ENCODE measurements at places on chromosomes 3 and 15.

- DNase-seq = no peak
These were observed 124.1 kb downstream of the NR2E3 start for GRCh38 chr15:71934446-71934845.

- DNase-seq = no peak
These were observed 27.6 kb downstream of the CMC1 start for GRCh38 chr3:28268989-28269388.

GRCh38 chr15:43106486-43106829, 620 bp upstream of the UBR1 start:
- DNase-seq = no peak

GRCh38 chr15:22226034-22226790, 145.9 kb downstream of the OR4M2 start:
- DNase-seq = no peak

DNA sequence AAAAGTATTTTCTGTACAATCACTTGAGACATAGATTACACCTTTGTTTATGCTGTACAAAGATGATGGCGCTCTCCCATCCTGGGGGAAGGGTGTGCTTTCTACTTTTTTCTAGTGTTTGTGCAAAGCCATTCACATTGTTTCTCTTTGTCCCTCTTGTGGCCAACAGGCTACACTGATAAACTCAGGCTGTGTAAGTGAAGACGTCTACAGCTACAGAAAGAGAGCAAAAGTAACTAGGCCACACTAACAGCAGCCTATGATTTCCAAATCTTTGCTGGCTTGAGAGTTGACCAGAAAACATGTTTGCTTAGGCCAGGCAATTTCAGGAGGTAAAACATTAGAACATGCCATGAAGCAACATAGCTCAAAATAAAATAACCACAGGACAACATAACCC, 75.1 kb downstream of the FOXB1 start:
- no peak for DNase-seq

GRCh38 chr3:190279690-190280089, 42.6 kb downstream of the CLDN1 start:
- DNase-seq = no peak

- no peak for DNase-seq
These were observed 249.9 kb downstream of the ROBO1 start for GRCh38 chr3:79517766-79518413.

DNA sequence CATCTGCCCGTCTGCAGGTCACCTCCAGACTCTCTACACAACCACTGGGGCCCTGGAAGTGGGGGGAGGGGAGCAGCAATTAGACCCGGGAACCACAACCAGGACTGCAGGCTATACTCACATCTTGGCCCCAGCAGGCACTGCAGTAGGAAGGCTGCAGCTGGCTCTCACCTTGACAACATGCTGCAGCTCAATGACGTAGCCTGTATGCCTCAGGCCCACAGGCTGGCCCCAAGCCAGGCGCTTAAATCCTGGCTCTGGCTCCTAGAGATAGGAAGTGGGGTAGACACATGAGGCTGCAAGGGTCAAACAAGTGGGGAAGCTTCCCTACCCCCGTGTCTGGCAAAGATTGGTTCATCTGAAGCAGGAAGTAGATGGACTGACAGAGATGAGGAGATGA, 4.6 kb upstream of the QRICH1 start:
- DNase-seq = no peak

DNA sequence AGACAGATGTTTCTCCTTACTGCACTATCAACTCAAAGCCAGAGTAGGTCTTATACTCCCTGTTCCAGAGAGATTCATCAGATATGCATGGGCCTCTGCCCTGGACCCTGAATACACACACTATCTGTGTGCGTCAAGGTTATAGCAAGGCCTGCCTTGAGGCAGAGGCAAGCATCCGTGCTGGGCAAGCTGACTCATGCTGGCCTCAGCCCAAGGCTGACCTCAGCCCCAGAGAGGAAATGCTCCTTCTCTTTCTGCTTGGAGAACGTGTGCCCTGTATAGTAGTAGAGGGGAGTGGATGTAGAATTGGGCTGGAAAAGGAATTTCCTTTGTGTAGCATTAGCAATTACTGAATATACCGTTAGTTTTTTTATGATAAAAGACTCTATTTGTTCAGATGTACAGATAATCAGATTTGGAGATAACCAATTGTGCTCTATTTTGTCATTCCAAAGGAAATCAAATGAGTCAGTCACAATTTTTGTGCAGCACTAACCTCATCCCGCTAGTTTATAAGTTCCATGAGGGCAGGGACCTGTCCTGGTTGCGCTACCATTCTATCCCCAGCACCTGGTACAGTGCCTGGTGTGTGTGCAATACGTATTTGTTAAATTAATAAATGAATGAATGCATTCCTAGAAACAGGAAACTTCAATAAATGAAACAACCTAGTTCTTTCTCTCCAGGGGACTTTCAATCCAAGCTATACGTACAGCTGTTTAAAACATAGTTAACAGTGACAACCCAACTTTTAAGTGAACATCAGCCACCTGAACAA, 13.3 kb upstream of the PAQR9 start:
- no peak for DNase-seq

- no peak for DNase-seq
These were observed 525 bp downstream of the NPTN start for GRCh38 chr15:73632670-73633058.

- no peak for DNase-seq
These were observed 6.6 kb downstream of the TGM5 start for GRCh38 chr15:43260011-43260615.

- DNase-seq = no peak
These were observed 220.1 kb upstream of the CDIN1 start for GRCh38 chr15:36359286-36359685.

- DNase-seq = no peak
These were observed 92.8 kb downstream of the CCNL1 start for GRCh38 chr3:157067114-157067513.

GRCh38 chr3:177681852-177682251, 484.6 kb upstream of the TBL1XR1 start:
- DNase-seq = no peak

GRCh38 chr15:65812916-65813315, 20.8 kb upstream of the DENND4A start:
- DNase-seq = no peak

- DNase-seq = no peak
These were observed 13.6 kb upstream of the UTS2B start for GRCh38 chr3:191343913-191344312.

DNA sequence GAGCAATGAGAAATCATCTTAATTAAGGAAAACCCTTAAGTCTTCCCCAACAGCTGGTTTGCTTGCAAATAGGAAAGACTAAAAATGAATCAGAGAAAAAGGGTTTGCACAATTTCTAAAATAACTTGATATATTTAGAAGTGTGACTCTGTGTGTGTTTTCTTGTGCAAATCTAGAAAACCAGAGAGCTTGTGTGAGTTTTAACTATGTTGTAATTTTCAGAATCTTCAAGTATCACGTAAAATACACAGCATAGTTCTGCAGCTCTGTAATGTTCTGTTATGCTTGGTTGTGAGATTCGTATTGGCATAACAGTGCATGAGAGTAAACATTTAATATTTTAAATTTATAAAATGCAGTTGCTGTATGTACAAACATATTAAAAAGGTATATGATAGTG, 74.7 kb upstream of the GAP43 start:
- no peak for DNase-seq

GRCh38 chr3:57133157-57133556, 32.0 kb downstream of the IL17RD start:
- no peak for DNase-seq

DNA sequence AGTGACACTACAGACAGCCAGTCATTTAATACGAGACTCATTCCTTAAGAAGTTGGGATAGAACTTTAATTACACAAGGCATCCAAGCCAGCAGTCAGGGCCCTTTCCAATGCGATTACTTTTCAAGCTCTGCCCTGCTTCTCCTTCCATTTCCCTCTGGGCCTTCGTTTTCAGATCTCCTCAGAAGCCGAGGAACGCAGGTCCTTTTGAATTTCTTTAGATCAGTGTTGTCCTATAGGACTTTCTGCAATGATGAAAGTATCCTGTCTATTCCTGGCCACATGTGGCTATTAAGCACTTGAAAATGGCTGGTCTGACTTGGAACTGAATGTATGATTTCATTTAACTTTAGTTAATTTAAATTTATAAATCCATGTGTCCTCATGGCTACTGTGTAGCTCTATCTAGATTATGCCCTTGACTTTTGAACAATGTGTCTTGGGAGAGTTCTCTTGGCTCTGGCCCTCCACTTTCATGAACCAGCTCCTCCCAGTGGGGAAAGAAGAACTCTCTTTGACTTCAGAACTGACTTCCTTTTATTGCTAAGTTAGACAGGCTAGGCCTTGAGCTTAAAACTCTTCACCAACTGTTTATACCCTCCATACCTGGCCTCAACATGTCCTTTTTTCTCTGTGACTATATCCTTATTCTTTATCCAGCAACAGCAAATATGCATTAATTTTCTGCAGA, 22.6 kb downstream of the TGFBR2 start:
- no peak for DNase-seq

DNA sequence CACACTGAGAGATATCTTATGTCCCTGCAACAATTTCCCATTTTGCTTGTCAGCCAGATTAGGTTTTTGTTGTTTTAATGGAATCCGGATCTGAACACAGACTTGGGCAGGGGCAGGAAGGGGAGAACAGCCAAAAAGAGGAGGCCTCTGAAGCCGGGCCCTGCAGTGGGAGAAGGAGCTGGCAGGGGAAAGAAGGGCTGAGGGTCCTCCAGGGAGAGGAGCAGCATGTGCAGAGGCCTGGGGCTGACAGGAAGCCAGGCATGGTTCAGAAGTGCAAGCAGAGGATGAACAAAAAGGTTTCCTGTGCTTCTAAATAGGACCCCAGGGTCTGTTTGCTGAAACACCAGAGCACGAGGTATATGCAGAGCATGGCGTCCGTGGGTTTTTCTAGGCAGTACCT, 49.1 kb upstream of the POMGNT2 start:
- no peak for DNase-seq

DNA sequence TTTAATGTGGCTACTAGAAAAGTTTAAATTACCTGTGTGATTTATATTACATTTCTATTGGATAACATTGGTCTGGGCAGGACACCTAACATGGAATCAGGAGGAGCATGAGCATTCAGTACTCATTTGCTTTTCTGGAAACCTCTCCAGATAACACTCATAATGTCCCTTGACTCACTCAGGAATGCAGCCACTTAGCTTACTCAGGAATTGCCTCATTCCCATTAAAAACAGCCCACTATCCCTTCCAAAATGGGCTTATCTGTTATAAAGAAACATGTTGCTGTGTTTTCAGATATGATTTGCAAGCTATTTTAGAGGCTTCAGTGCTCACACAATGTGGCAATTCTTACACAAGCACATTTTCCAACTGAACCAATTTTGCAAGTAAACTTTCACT, 17.1 kb downstream of the GBE1 start:
- no peak for DNase-seq

DNA sequence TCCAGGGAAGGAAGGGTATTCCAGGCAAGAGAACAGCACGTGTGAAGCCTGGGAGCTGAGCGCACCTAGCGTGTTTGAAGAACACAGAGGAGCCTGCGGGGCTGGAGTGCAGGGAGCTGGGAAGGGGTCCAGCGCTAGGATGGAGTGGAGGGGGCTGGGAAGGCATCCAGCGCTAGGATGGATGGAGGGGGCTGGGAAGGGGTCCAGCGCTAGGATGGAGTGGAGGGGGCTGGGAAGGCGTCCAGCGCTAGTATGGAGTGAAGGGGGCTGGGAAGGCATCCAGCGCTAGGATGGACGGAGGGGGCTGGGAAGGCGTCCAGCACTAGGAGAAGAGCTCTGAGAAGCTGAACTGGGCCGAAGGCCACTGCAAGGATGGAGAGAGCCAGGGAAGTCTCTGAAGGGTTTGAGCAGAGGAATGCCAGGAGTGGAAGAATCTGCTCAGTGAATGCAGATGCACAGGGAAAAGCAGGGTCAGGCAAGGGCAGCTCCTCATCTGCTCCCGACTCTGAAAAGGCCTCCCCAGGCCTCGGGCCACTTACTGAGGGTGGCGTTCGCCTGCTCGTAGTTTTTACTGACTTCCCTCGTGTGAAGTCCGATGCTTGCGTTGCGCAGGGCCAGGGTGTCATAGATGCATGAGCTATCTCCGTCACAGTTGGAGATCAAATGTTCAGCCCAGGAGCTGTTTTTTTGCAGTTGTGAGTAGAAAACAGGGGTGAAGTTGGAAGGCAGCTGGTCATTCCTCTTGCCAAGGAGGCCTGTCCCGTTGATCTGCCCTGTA, 39.8 kb downstream of the MUC20 start:
- DNase-seq = no peak

- no peak for DNase-seq
These were observed 117.6 kb downstream of the P3H2 start for GRCh38 chr3:190003068-190003467.

DNA sequence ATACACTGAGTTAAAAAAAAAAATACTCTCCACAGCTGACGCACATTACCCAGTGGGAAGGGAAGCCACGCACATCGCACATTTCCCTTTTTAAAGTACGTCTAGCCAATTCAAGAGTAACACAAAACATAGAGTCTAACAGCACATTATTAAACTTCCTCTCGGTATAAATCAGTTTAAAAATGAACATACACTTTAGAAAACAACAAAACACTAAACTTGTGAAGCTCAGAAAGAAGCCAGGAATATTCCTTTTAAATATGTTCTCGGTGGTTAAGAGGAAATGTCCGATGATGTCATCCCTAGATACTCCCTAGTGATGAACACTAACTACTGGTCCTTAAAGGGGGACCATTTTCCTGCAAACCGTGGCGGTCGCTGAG, 721 bp downstream of the MYEF2 start:
- DNase-seq = no peak

GRCh38 chr15:65212097-65212496, 824 bp upstream of the CILP start:
- no peak for DNase-seq

GRCh38 chr15:70160267-70160666, 62.5 kb upstream of the TLE3 start:
- DNase-seq = no peak

DNA sequence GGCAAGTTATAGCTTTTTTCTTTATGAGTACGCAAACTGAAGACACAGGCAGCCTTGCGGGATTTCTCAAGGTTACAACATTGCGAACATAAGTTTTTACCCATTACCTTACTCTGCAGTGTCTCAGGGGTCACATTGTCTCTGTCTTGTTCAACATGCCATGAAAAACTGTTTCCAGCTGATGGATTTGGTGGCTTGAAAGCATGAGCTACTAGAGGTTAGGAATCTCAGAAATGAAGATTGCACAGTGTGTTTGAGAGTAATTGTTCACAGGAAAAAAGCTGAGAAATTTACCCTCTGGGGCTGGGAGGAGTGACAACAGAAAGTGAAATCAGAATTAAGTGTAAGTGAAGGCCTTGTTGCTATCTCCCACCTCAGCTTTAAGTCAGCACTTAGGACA, 568.6 kb downstream of the TAFA4 start:
- no peak for DNase-seq

DNA sequence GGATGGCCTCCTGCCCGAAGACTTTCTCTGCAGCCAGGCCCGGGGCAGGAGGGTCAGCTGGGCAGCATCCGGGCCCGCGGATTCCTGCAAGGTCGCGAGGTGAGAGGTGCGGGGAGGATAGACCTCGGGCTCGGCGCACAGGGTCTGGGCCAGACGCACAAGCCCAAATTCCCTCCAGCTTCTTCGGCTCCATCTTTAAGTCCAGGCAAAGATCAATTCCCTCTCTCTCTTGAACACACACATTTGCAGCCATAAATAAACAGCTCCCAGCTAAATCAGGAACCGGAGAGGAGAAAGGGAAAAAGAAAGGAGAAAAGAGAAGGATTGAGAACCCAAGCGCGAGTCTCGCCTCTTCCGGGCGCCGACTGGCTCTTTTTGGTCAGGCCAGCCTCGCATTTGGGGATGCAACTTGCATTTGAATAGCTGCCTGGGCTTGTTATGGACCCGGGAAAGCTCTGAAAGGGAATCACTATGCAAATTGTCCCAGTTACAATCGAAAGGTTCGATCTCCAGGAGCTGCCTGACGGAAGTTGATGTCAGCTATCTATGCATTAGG, 14.5 kb upstream of the ONECUT1 start:
- DNase-seq = no peak

Measured in stimulated activated CD8-positive, alpha-beta memory T cell treated with anti-CD3 and anti-CD28 coated beads, Interleukin-7, amount 100 ng/mL, for 1 hour (primary cell).